ENCODE measurements at places on chromosomes 12 and 14. TPM values are rescaled to one million over a fixed set of nuclear protein-coding genes. Genes with fewer than 3 reads are reported as not detected.

DNA sequence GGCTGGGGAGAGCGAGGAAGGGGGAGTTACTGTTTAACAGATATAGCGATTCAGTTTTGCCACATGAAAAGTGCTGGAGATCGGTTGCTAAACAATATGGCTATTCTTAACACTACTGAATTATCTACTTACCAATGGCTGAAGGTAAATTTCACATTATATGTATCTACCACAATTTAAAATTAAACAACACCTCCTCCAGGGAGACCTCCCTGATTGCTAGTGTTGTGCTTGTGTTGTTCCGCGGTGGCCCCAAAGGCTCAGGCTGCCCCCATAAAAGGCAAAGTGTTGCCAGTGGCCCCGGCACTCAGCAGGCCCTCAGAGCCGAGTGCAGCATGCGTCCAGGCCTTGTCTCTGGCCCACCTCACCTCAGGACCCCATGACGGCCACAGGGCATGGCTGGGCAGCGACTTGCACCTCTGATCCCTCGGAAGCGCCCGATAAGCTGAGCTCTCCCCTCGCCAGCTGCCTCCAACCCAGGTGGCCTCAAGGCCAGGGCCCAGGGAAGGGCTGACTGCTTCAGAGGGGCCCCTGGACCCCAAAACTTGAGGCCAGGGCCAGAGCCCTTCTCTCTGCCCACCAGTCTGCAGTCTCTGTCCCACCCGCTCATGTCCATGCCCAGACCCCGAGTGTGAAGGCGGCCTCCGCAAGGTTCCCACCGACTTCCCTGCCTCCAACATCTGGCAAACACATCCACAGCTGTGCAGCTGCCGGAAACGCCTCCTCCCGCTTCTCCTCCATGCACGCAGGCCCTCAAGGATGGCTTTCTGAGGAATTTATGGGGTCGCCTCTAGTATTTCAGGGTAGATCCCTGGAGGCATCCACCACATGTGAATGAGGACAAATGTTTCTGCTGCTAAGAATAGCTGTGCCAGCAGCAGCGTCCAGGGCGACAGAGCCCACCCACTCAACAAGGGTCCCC lies 60.0 kb downstream of the NCOR2 start:
- no peak for DNase-seq

DNA sequence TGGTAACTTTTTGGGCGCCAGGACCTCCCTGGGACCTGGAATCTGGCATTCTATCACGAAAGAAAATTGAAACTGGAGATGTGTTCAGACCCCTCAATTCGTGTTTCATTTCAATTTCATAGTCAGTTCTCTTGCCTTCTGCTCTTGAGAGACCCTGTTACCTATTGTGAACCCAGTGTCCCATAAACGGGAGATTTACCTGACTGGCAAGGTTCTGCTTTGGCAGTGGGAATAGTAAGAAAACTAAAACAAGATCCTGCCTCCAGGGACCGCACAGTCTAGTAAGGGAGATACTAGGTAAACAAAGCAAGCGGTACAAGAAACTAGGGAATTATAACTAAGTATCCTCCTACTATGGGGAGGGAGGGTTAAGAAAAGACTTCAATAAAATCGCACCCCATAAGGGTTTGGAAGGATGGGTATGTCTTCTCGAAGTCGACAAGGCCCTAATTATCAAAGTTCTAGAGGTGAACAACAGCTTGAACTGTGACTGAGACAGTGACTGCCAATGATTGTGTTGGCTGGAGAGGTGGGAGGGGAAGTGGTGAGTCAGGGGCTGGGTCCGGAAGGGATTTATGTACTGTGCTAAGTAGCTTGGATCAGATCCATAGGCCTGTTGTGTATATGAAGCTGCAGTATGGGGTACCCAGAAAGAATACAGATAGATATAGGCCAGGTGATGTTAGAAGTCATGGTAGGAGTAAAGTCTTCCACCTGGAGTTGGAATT lies 754 bp downstream of the ACSS3 start:
- DNase-seq = no peak

DNA sequence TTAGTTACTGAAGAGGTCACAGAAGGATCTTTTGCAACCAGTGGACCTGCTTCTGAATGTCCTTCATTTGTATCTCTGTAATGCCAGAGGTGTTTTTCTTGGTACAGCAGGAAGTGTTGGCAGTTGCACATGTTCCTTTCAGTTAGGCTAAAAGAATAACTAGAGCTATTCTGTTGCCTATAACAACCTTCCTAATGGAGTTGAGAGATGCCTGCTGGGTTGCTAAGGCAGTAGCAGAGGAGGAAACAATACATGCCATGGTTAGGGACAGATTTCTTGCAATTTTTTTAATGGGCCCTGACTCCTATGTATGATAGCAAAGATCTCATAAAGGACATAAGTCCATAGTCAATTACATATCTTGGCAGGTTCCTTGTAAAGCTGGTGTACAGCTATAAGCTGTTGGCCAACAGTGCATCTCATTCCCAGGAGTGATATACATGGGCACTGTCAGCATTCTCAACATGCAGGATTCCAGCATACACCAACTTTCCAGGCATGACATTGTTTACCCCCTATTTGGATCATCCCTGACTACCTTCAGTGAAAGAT lies 556.6 kb downstream of the CCER1 start:
- DNase-seq = no peak

DNA sequence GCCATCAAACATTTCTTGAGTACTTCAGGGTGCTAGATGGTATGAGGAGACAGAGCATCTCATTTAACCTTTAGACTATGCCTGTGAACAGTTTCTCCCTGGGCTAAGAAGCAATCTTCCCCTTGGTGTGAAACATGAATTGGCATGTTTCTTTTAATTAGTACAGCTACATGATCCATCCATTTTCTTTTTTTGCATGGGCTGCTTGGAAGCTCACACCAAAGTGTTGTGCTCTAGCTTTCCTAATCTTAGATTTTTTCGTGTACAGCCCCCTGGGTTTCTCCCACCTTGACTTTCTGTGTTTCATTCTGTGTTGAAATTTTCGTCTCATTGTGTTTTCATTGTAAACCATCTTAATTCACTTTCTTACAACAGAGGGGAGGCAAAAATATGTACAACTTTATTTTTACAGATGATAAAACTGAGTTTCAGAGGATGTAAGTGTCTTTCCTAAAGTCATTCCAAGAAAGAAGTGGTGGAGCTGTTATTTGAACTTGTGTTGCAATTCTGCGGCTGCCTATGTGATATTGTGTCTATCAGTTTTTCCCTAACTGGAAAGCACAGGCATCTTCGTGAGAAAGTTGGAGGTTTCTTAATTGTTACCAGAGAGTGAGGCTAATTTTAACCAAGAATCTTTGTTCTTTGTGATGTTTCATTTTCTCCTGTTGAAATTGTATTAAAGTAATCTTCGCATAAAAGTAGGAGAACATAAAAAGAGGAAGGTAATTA lies 64.5 kb downstream of the DAAM1 start:
- DNase-seq = no peak

Gene ABCC9
- not detected for polyA plus RNA-seq

Gene PLEKHD1
- polyA plus RNA-seq = not detected

DNA sequence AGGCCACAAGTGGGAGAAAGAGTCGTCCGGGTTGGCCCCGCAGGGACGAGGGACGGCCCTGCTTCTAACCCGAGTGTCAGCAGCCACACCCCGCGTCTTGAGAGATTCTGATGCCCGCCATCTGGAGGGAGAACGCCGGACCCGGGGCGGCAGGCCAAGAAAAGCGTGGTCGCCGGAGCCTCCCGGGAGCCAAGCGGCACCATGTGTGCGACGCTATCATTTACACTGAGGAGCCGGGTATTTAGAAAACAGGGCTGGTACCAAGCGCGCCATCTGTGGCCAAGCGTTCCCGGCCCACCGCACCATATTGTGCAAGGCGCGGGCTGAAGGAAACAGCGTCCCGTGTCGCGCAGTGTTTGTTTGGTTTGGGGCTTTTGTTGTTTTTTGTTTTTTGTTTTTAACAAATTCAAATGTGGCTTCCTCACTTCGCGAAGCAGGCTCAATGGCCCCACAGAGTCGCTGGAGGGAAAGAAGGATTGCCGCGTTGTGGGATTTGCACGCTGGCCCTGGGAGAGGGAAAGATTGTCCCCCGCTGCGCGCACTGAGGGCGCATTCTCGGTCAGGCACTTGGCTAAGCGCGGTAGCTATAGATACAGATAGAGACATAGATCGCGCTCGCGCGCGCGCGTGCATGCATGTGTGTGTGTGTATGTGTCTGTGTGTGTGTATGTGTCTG lies 153.8 kb downstream of the BCL11B start:
- DNase-seq = no peak

GRCh38 chr12:104624529-104624928 lies 167.8 kb downstream of the CHST11 start:
- no peak for DNase-seq

DNA sequence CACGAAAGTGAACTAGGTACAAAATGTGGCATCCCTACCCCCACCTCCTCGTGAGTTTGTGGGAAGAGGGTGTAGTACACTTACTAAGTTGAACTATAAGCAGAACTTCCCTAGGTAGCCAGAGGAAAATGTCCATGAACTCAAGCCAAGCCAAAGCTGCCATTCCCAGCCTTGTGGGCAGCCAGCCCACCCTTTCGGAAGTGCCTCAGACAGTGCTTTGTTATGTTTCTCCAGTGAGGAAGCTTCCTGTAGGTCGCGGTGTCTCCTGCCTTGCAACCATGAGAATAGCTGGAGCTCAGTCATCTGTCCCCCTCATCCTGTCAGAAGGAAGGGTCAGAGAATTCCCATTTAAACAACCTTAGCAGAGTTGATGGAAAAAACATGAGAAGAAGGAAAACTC lies 266.9 kb downstream of the DUSP6 start:
- no peak for DNase-seq

DNA sequence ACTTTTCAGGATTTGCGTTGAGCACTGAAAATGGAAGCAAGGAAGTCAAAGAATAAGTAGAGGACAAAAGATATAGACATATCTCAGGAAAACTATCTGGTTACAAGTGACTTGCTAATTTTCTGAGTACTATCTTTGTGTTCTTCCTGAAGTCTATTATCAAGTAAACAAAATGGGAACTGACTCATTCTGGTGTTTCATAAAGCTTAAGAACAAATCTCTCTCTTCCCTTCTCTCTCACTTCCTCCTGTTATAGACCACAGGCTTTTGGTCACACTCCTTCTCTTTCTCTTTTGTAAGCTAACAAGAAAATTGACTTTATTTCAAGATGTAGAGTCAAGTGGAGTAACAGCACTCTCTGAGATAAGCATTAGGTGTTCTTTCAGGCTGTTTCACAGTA lies 406.6 kb upstream of the SYT1 start:
- no peak for DNase-seq

Gene BIN2
- 117 TPM for polyA plus RNA-seq

DNA sequence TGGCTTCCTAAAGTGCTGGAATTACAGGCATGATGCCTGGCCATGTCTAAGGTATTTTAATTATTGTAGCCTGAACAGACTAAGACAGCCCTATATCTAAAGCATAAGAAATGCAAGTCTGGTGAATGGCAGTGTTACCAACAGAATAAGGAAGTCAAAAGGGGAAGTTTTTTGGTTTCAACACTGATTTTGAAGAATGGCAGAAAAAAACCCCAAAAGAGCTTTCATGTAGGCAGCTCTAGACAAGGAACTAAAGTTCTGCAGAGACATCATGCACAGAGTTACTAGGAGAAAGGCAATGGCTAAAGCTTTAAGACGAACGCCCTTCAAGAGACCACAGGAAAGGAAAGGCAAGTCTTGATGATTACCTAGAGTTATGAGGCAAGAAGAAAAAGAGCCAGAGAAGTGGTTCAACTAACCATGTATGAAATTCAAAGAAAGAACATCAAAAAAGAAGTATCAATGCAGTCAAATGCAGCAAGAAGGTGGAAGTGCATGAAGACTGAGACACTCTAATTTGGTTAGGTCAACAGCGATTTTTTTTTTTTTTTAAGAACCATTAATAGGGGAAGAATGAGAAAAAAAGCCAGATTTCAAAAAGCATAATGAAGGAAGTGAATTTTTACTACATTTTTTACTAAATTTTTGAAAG lies 50.8 kb downstream of the RPS6KA5 start:
- DNase-seq = peak; percentile 86

Gene ZFHX2
- polyA plus RNA-seq = 0.38 TPM

Gene OAS2
- 41.7 TPM for polyA plus RNA-seq

DNA sequence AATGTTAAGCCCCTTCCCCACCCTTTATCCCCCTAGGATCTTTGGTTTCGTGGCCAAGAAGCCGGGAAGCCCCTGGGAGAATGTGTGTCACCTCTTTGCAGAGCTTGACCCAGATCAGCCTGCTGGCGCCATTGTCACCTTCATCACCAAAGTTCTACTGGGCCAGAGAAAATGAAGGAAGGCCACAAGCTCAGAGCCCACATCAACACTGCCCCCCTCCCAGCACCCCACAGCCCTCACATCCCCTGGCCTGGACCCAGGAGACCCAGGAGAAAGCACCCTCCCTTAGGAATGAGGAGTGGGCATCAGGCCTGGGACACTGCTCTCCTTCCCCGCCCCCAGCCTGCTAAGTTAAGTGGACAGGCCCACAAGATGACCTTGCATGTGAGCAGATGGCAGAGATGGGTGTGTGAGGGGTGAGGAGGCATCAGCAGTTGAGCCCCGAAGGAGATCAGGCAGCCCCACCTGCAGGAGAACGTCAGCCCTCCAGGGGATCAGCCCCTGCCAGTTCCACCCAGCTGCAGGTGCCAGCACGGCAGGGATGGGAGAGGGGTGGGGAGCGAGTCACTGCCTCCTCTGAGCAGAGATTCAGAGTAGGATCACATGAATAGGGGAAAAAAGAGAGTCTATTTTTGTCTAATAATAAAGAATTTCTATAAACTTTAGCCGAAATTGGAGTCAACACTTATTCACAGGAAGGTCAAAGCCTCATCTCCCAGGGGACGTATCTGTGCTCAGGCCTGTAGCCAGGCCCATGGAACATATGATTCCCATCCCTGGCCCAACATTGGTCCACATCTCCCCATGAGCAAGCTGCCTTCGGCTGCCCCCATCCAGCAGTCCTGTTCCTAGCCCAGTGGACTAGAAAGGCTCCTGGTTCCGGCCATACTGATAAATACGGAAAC lies 14.1 kb downstream of the TNS2 start:
- no peak for DNase-seq

GRCh38 chr12:87201598-87201997 lies 827.6 kb downstream of the C12orf50 start:
- DNase-seq = no peak

Data from naive B cell (primary cell).